ENCODE measurements at places on chromosomes 7 and 10.
A peak's percentile ranks its signal among the peaks of the same experiment; 100 is the strongest.

DNA sequence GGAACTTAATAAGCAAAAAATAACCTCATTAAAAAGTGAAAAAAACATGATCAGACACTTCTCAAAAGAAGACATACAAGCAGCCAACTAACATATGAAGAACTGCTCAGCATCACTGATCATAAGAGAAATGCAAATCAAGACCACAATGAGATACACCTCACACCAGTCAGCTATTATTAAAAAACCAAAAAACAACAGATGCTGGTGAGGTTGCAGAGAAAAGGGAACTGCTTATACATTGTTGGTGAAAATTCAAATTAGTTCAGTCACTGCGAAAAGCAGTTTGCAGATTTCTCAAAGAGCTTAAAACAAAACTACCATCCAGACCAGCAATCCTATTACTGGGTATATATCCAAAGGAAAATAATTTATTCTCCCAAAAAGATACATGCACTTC lies 513.3 kb downstream of the MDFIC start:
- H3K4me3 ChIP-seq = no peak overlapping the region
- DNase-seq = no peak
- H3K36me3 ChIP-seq = no peaks in the 10 kb centered on the region
- H3K4me1 ChIP-seq = peaks cover 11% of the 10 kb centered on the region

DNA sequence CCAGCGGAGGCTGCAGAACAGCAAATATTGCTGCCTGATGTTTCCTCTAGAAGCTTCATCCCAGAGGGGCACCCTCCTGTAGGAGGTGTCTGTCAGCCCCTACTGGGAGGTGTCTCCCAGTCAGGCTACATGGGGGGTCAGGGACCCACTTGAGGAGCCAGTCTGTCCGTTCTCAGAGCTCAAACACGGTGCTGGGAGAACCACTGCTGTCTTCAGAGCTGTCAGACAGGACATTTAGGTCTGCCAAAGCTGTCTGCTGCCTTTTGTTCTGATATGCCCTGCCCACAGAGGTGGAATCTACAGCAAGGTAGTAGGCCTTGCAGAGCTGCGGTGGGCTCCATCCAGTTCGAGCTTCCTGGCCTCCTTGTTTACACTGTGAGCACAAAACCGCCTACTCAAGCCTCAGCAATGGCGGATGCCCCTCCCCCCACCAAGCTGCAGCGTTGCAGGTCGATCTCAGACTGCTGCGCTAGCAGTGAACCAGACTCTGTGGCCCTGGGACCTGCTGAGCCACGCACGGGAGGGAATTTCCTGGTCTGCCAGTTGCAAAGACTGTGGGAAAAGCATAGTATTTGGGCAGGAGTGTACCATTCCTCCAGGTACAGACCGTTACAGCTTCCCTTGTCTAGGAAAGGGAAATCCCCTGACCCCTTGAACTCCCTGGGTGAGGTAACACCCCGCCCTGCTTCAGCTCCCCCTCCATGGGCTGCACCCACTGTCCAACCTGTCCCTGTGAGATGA lies 17.7 kb upstream of the MINDY3 start:
- H3K27ac ChIP-seq = no peak overlapping the region
- H3K4me1 ChIP-seq = no peaks in the 10 kb centered on the region
- H3K27me3 ChIP-seq = peaks cover 57% of the 10 kb centered on the region
- H3K36me3 ChIP-seq = peaks cover 3% of the 10 kb centered on the region

DNA sequence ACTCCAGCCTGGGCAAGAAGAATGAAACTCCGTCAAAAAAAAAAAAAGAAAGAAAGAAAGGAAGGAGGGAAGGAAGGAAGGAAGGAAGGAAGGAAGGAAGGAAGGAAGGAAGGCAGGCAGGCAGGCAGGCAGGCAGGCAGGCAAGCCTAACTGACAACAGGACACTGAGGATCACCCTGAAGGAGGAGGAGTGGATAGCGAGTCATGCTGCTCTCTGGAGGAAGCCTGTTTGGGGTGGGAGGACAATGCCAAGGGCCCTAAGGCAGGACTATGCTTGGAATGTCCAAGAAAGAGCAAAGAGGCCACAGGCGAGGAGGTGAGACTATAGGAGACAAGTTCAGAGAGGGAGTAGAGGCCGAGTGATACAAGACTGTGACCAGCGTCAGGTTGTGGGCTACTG lies 107.0 kb upstream of the PARD3 start:
- no peak for DNase-seq
- H3K4me1 ChIP-seq = no peaks in the 10 kb centered on the region
- no peaks in the 10 kb centered on the region for H3K27me3 ChIP-seq

- H3K27me3 ChIP-seq = no peaks in the 10 kb centered on the region
- no peak for DNase-seq
- no peak overlapping the region for H3K4me3 ChIP-seq
- no peaks in the 10 kb centered on the region for H3K36me3 ChIP-seq
- no peaks in the 10 kb centered on the region for H3K4me1 ChIP-seq
- no peak overlapping the region for H3K27ac ChIP-seq
Observed at GRCh38 chr10:71076473-71077142, 135.8 kb upstream of the UNC5B start.

GRCh38 chr10:34091635-34092195 lies 723.4 kb downstream of the PARD3 start:
- no peaks in the 10 kb centered on the region for H3K27me3 ChIP-seq
- no peaks in the 10 kb centered on the region for H3K36me3 ChIP-seq
- no peak overlapping the region for H3K4me3 ChIP-seq
- no peak overlapping the region for H3K27ac ChIP-seq
- DNase-seq = no peak

- H3K36me3 ChIP-seq = peaks cover 26% of the 10 kb centered on the region
- H3K27ac ChIP-seq = peak overlapping the region; percentile 96
- no peaks in the 10 kb centered on the region for H3K27me3 ChIP-seq
- peak overlapping the region; percentile 94 for H3K4me3 ChIP-seq
- DNase-seq = no peak
Observed at GRCh38 chr7:30503274-30504212, 1.1 kb downstream of the GGCT start.

DNA sequence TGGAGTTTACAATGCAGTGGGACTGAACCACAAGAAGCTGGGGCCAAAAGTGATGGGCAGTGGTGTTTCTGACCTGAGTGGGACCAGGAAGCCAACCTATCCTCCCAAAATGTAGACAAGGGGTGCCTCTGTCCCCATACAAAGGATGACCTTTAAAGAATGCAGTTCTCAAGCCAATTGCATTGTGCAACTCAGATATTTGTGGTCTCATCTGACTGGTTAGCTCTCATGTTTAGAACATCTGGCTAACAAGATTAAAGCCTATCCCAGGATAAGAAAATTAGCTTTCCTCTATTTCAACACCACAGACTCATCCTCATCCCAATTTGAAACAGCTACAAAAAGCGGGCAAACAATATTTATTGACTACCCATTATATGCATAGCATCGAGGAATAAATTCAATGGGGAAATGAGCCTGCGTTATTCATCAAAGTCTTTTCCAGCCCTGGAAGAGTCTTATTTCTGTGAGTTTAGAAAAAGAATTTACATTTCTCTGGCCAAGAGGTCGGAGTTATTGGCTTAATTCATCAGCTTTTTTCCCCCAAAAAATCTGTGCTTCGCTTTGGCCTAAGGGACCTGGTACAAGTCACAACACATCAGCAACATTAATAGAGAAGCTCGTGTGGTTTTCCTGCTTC lies 26.7 kb downstream of the ELMO1 start:
- H3K4me3 ChIP-seq = no peak overlapping the region
- H3K27me3 ChIP-seq = no peaks in the 10 kb centered on the region
- peaks cover 6% of the 10 kb centered on the region for H3K36me3 ChIP-seq
- no peak for DNase-seq
- no peak overlapping the region for H3K27ac ChIP-seq

- no peak overlapping the region for H3K4me3 ChIP-seq
- H3K36me3 ChIP-seq = no peaks in the 10 kb centered on the region
- H3K27ac ChIP-seq = peak overlapping the region; percentile 81
- H3K4me1 ChIP-seq = peaks cover 55% of the 10 kb centered on the region
- H3K27me3 ChIP-seq = no peaks in the 10 kb centered on the region
- no peak for DNase-seq
Observed at GRCh38 chr10:69048103-69048502, 39.8 kb upstream of the SRGN start.

GRCh38 chr7:1956611-1957470 lies 275.9 kb downstream of the MAD1L1 start:
- H3K27ac ChIP-seq = peak overlapping the region; percentile 47
- no peak overlapping the region for H3K4me3 ChIP-seq
- no peak for DNase-seq
- peaks cover 52% of the 10 kb centered on the region for H3K36me3 ChIP-seq
- H3K27me3 ChIP-seq = no peaks in the 10 kb centered on the region

DNA sequence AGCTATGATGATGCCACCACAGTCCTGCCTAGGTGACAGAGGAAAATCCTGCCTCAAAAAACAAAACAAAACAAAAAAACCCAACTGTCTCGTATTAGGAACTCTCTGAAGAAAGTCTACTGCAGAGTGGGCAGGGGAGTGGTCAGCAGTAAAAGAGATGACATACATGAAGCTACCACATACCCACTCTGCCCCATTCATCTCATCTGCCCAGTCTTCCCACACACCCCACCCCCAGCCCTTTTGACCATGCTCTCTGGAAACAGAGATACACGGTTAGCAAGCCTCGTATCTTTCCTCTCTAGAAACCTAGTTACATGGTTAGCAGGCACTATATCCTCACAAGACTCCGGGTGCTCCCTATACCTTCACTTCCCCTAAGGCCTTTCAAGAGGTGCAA lies 8.3 kb downstream of the SLC37A3 start:
- DNase-seq = peak; percentile 31
- no peaks in the 10 kb centered on the region for H3K27me3 ChIP-seq
- H3K4me3 ChIP-seq = no peak overlapping the region
- H3K36me3 ChIP-seq = peaks cover 5% of the 10 kb centered on the region

DNA sequence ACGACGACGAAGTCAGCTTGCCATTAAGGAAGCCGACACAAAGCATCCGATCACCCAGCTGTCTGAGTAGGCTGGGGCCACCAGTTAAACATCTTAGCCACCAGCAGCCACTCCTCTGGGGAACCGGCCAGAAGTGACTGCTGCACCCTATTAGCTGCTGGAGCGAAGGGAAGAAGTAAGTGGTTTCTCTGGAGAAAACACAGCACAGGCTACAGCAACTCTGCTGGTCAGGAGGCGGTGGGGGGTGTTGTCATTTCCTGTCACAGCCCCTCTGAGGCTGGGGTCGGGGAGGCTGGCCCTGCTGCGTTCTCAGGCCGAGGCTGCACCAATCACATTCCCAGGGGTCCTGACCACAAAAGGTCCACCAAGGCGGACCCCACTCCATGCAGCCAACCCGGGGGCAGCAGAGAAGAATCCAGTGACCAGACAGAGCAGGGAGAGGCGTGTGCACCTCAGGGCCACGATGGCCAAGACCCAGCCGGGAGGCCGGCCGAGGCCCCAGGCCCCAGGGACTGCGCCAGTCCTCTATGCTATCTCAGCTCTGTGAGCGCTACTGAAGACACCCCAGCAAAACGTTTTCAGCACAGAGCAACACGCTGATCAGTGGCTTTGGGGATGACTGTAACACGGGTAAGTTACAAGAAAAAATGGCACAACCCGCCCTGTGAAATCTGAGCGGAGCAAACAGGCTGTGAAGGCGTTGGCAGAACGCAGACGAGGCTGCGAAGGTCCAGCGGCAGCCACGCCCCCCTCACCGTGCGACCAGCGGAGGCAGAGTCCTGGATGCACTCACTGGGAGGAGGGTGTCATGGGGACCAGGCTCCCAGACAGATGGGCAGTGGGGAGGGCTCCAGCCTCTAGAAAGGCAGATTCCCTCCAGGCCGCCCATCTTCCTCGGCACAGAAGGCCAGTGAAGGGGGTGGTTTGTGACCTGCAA lies 24.8 kb downstream of the STK32C start:
- peaks cover 21% of the 10 kb centered on the region for H3K27me3 ChIP-seq
- peaks cover 16% of the 10 kb centered on the region for H3K4me1 ChIP-seq
- DNase-seq = no peak
- no peak overlapping the region for H3K4me3 ChIP-seq
- H3K36me3 ChIP-seq = no peaks in the 10 kb centered on the region
- no peak overlapping the region for H3K27ac ChIP-seq

DNA sequence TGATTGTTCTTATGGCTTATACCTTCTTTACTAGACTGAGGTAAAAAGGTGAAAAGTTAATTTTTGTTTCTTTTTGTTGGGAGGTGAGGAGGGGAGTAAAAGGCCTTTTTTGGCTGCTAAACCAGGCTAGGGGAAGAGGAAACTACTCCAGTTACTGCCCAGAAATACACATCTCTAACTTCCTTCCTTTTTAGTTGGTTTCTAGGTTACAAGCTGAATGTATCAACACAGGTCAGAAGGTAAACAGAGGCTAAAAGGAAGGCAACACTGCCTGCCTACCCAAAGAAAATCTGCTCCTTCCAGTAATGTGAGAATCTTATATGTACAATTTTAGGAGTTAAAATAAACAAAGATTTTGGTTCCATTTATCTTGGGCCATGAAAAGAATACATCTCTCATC lies 140.4 kb downstream of the NRBF2 start:
- no peaks in the 10 kb centered on the region for H3K27me3 ChIP-seq
- H3K27ac ChIP-seq = peak overlapping the region; percentile 82
- H3K4me1 ChIP-seq = peaks cover 31% of the 10 kb centered on the region

- H3K36me3 ChIP-seq = no peaks in the 10 kb centered on the region
- peaks cover 10% of the 10 kb centered on the region for H3K4me1 ChIP-seq
- no peak overlapping the region for H3K4me3 ChIP-seq
- no peak overlapping the region for H3K27ac ChIP-seq
Observed at GRCh38 chr10:43351301-43351700, 20.1 kb upstream of the FXYD4 start.

- H3K4me3 ChIP-seq = peak overlapping the region; percentile 90
- no peaks in the 10 kb centered on the region for H3K27me3 ChIP-seq
- peak; percentile 32 for DNase-seq
Observed at GRCh38 chr10:92291921-92292845, 1.2 kb downstream of the MARCHF5 start.

DNA sequence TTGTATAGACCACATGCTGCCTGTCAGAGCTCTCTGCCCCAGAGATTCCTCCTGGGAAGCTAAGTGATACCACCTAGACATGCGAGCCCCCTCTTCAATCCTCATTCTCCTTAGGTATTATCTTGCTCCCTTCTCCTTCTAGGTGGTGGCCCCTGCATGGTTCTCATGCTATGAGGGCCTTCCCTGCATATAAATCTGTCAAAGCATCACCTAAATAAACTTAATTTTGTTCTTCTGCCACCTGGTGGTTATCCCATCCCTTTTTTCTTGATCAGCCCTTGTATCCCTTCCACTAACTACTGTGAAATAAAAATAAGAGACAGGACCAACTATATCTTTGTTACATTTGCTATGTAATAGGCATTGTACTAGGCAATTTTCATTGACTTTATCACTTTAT lies 242.1 kb downstream of the CDC14C start:
- H3K27me3 ChIP-seq = no peaks in the 10 kb centered on the region
- no peaks in the 10 kb centered on the region for H3K36me3 ChIP-seq
- H3K4me3 ChIP-seq = no peak overlapping the region

GRCh38 chr7:54546081-54546985 lies 4.2 kb downstream of the VSTM2A start:
- H3K4me3 ChIP-seq = no peak overlapping the region
- no peak overlapping the region for H3K27ac ChIP-seq
- no peak for DNase-seq
- H3K36me3 ChIP-seq = no peaks in the 10 kb centered on the region
- H3K4me1 ChIP-seq = no peaks in the 10 kb centered on the region

- no peaks in the 10 kb centered on the region for H3K4me1 ChIP-seq
- H3K4me3 ChIP-seq = no peak overlapping the region
- no peak overlapping the region for H3K27ac ChIP-seq
- no peaks in the 10 kb centered on the region for H3K36me3 ChIP-seq
Observed at GRCh38 chr7:15370441-15370840, 191.4 kb downstream of the AGMO start.

- peak overlapping the region; percentile 66 for H3K4me3 ChIP-seq
- peaks cover 10% of the 10 kb centered on the region for H3K36me3 ChIP-seq
- H3K4me1 ChIP-seq = peaks cover 47% of the 10 kb centered on the region
Observed at GRCh38 chr10:6348096-6348874, 145.6 kb downstream of the PFKFB3 start.

- no peak overlapping the region for H3K27ac ChIP-seq
- no peak for DNase-seq
- peaks cover 4% of the 10 kb centered on the region for H3K4me1 ChIP-seq
- peaks cover 34% of the 10 kb centered on the region for H3K36me3 ChIP-seq
- no peaks in the 10 kb centered on the region for H3K27me3 ChIP-seq
Observed at GRCh38 chr7:130181263-130181605, 24.0 kb downstream of the TMEM209 start.

Data from stimulated activated naive B cell treated with anti-CD40 and anti-IgM and Interleukin-4, amounts not matched to agents 10 μg/mL and 1 μg/mL and 100 μg/mL, for 72 hours (primary cell).